ENCODE measurements at places on chromosomes 3 and 15.

DNA sequence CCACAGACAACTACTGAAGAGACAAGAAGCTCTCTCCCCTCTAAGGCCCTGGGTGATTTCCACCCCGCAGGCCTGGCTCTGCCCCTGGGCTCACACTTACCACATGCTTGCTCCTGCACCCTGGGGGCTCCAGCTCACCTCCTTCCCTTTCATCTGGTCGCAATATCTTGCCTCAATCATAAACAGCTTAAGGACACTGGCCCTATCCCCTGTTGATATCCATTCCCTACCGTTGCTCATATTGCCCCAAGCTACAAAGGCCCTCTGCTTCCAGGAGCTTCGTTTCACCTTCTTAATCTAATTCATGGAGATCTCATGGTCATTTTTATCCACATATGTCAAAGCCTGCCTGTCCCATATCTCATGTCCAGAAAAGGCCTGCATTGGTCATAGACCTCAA is 46.0 kb upstream of the TSEN2 start:
- DNase-seq = no peak

DNA sequence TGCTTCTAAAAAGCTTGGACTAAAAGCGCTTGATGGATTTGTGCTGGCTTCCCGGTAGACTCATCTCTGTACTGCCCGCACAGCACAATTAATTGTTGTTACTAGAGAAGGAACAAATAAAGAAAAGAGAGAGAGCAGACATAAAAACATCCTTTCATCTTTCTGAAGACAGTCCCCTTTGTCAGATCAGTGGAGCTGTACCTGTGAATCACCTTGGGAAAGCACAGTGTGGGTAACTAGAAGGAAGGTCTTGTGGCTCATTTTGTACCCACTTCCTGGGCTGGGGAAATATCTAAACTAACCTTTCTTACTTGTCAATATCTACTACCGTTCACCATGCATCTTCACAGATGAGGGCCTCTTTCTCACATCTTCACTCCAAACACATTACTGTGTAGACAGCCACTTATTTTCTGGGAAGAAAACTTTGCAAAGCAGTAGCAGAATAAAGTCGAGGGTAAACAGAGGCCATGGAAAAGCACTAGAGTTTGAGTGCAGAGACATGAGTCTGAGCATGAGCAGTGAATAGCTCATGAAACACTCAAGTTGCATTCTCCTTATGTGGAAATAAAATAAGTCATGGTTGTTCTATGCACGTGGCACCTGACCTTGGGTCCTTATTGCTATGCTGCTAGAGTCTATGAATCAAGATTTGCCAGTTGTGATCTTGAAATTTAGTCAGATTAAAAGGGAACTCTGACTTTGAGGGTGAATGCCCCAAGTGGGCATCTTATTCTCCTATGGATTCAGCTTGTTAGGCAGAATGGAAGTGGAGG is 169.3 kb downstream of the LPP start:
- DNase-seq = no peak

DNA sequence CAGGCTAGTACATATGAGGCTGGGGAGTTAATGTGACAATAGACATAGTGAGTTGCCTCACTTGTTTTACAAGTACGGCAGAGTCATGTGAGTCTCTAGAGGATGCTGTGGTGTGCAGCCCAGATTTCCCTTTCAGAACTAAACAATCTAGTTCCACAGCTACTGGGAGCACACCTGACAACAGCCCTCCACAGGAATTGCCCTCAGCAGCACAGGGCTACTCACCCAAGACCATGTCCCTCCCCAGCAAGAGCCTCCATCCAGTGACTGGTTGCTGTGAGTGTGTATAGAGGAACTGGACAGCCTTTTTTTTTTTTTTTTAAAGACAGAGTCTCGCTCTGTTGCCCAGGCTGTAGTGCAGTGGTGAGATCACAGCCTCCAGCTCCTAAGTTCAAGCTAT is 40.2 kb upstream of the UBE2E2 start:
- no peak for DNase-seq

GRCh38 chr3:124854009-124854408 is 33.2 kb downstream of the ITGB5 start:
- no peak for DNase-seq

DNA sequence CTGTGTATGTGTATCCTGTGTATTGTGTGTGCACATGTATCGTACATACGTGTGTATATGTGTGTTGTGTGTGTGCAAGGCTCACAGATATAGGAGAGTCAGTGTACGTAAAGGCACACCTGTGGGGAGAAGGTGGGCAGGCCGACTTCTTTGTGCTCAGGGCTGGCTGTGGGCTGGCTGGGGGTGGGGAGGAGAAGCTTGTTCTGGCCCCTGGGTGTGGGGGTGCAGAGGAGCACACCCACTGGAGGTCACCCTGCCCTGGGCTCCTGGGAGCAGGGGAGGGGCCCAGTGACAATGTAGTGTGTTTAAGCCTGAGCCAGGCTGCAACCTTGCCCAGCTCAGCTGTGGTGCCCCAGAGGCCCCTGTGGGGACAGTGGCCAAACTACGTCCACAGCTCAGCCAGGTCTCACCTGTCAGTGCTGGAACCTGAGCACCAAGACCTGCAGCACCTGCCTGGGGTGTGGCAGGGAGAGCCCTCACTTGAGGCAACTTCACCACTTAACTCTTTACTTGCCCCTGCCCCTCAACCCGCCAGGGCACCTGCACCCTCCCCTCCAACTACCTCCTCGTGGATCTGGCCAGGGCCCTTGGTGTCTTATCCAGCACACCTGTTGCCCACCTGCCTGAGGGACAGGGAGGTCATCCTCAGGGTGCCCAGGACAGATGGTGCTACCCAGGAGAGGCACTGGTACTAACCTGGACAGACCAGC is 2.6 kb upstream of the HHATL start:
- DNase-seq = no peak

- no peak for DNase-seq
These were observed 48.2 kb upstream of the MYO5C start for GRCh38 chr15:52343831-52344230.

DNA sequence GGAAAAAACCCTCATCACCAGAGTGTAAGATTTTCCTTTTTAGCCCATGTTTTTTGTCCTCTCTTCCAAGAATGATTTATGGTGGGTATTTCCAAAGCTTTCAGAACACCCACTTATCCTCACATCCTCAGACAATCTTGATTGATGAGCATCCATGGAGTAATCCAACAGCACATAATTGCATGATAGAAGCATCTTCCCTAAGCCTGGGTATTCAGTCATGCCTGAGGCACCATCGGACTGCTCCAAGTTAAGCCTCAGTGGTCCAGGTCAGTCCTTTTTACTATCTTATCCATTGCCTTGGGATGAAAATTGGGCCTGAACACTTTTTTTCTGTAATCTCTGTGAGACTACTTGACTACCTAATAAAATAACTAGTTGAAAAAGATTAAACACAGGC is 676.0 kb upstream of the SEMA6D start:
- no peak for DNase-seq

DNA sequence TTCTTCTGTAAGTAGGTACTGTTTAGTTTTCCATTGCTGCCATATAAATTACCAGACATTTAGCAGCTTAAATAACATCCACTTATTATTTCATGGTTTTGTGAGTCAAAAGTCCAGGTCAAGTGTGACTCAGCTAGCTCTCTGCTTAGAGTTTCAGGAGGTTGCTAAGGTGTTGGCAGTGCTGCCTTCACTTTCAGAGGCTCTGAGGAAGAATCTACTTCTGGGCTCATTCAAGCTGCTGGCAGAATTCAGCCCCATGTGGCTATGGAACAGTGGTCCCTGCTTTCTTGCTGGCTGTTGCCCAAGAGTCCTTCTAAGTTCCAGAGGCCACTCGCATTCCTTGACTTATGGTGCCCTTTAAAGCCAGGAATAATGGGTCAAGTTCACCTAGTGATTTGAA is 4.5 kb downstream of the CFAP44 start:
- no peak for DNase-seq

- peak; percentile 82 for DNase-seq
These were observed 17.1 kb downstream of the IQCB1 start for GRCh38 chr3:121817753-121818152.

GRCh38 chr3:46416125-46416810 is 9.2 kb downstream of the CCRL2 start:
- DNase-seq = no peak

DNA sequence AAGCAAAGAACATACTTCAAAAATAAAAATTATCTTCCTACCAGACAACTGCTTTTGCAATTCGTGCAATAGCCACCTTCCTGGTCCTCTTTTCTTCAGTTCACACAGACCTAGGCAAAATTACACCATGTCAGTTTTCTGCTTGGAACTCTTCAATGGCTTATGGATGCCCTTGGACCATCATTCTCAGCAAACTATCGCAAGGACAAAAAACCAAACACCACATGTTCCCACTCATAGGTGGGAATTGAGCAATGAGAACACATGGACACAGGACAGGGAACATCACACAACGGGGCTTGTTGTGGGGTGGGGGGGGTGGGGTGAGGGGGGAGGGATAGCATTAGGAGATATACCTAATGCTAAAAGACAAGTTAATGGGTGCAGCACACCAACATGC is 29.2 kb upstream of the PLSCR5 start:
- no peak for DNase-seq

DNA sequence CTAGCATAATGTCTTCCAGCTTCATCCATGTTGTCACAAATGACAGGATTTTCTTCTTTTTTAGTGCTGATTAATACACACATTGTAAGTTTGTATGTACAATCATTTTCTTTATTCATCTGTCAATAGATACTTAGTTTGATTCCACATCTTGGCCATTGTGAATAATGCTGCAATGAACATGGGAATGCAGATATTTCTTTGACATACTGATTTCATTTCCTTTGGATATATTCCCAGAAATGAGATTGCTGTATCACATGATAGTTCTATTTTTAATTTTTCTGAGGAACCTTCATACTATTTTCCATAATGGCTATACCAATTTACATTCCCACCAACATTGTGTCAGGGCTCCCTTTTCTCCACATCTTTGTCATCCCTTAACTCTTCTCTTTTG is 117.9 kb downstream of the MEIS2 start:
- no peak for DNase-seq

GRCh38 chr3:62592408-62592807 is 219.1 kb upstream of the FEZF2 start:
- no peak for DNase-seq

DNA sequence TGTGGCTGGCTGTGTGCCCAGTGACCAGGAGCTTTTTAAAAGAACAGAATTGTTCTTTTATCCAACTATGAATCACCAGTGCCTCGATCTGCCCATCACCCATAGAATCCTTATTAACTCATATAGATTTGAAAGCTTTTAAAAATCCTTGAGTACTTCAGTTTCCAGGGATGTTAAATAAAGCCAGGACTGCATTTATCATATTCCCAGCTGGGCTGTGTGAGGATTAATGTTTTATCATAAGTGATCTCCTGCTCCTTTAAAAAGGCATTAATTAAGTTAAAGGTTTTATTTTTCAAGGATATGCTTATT is 234.0 kb downstream of the MYRIP start:
- DNase-seq = no peak

DNA sequence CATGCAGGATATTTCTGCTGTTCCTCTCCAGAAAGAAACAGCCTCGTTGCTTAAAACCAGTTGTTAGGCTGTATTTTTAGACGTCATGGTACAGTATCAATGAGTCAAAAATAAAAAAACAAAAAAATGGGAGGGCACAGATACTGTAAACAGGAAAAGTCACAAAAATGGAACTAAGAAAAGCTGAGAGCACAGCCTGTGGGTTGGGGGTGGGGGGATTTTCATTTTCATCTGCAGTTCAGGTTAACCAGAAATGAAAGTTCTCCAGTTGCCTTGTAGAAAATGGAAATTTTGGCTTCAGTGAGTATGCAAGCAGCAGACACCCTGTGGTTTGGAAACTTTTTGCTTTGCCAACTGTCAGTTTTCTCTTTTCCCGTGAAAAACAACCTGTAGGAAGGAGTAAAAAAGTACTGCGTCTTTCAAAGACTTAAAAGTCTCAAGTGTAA is 59.0 kb downstream of the FRMD4B start:
- DNase-seq = no peak

DNA sequence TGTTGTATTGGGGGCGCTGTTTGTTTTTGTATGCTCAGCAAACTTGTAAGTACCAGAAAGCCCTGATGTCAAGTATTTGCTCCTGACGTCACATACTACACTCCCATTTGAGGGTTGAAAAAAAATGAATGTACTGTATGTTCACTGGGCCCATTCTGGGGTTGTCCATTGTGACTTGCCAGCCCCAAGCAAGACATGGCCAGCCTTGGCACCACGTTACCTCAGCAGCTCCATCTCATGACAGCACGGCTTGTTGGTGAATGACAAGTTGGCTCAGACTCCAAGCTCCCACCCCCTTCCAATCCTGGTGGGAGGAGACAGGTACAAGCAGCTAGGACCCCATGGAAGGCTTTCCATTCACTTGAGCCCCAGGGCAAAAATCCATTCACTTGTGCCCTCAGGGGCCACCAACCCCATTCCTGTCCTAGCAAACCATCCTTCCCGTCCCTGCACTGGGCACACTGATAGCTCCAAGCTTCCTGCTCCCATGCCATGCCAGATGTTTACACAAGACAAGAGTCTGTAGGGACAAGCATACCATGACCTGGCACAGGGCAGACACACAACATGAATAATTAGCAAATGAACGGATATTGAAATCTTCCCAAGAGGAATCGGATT is 1.6 kb downstream of the PHGR1 start:
- no peak for DNase-seq

- DNase-seq = no peak
These were observed 28.9 kb upstream of the KLHL6 start for GRCh38 chr3:183584246-183584913.

DNA sequence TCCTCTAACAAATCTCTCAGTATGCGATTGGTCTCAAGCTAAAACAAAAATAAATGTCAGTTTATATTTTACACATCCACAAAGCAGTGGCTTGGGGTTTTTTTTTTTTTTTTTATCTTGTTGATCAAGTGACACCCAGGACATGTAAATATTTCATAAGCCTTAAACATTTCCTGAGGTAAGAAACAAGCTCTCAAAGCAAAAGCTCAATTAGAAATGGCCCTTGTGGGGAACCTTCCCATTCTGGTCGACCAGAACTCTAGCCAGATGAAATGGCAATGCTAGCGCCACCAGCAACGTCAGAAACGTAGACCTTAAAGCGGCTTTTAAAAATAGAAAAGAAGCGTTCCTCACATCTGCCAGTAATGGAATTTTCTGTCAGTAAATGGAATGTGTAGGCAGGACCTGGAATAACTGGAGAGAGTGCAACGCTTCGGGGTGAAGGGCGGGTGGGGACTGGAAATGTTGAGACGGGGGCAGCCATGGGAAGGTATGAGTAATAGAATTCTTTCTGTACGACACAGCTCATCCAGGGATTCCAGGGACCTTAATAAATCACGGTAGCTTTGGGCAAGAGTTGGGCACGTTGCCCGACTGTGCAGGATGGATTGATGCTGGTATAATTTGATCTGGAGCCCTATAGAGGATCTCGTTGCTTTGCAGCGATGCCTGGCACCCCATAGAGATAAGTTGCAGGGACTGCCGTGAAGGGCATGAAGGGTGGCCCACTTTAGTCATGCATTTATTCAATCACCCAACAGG is 44.4 kb downstream of the BTD start:
- DNase-seq = no peak
